ENCODE measurements at places on chromosomes 3 and 15.

- peak; percentile 11 for DNase-seq
Measured at GRCh38 chr3:194577986-194578905, 55.0 kb downstream of the TMEM44 start.

DNA sequence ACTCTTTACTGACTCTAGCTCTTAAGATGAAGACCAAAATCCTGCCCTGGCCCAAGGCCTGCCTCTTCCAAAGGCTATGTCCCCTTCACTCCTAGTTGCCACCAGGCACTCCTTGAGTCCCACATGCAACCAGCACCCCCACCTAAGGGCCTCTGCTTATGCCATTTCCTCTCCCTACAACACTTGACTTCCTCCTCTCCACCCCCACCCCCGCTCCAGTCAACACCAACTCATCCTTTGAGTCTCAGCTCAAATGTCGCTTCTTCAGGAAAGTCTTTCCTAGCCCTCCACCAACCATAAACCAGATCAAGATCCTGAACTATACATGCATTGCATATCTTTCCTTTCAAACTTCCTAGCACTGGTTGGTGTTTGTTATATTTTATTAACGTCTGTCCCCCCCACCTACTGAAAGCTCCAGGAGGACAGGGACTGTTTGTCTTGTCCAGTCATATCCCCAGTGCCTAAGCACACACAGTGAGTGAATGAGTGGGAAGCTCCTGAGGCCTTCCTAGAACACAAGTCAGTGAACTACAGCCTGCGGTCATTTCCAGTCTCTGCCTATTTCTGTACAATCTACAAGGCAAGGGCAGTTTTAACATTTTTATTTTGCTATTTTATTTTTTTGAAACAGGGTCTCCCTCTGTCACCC lies 7.3 kb downstream of the TBC1D2B start:
- DNase-seq = peak; percentile 38

GRCh38 chr3:162743091-162743490 lies 1246.5 kb downstream of the OTOL1 start:
- no peak for DNase-seq

DNA sequence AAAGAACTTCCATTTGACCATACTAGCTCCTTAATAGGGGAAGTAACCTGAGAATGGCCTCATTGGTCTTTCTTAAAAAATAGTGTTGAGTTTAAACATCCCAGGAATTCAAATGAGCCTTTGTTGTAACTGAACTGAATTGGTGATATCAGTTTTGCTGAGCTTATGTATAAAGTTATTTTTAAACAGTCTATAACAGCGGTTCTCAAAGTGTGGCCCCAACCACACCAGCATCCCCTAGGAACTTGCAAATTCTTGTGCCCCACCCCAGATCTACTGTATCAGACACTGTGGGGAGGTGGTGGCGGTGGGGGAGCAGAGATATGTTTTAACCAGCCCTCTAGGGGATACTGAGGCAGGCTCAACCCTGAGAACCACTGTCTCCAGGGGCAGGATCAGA lies 57.0 kb downstream of the LMCD1 start:
- no peak for DNase-seq

- DNase-seq = peak; percentile 73
Measured at GRCh38 chr15:74438721-74439316, 5.1 kb upstream of the SEMA7A start.

GRCh38 chr15:28104326-28104725 lies 5.2 kb upstream of the OCA2 start:
- no peak for DNase-seq

DNA sequence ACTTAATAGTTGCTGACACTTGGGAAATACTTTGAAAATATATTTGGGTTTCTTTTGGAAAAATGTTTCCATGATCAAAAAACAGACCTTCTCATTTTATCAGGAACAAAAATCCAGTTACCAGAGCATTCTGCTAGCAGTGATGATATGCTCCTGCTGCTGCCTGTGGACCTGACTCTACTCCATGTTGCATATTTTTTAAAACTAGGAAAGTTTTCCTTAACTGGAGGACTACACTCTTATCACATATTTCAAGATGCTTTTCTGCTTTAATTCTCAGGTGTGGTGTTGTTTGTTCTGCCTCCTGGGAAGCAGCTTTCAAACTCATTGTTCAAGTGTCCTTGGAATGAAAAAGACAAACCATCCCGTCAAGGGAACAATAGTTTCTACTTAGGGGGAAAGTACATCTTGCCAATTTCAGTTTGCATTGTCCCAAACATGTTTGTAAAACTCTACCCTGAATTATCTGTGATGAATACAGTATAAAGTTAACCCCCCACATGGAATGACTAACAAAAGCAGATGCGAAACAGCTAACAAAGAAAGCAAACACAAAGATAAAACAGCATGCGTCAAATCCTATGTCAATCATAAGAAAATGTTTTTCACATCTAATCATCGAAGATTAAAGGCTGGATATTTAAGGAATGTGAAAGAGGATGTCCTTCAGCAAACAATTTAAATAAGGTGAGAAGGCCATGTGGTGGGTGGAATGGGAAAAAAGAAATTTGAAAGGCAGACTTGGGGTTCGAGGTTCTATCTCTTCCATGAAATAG lies 40.1 kb upstream of the PSMD6 start:
- DNase-seq = no peak
